NCI-H524 treated with DMSO at 0.1 percent for 48 hours (cell line): ENCODE measurements at places on chromosomes 11 and 22.

DNA sequence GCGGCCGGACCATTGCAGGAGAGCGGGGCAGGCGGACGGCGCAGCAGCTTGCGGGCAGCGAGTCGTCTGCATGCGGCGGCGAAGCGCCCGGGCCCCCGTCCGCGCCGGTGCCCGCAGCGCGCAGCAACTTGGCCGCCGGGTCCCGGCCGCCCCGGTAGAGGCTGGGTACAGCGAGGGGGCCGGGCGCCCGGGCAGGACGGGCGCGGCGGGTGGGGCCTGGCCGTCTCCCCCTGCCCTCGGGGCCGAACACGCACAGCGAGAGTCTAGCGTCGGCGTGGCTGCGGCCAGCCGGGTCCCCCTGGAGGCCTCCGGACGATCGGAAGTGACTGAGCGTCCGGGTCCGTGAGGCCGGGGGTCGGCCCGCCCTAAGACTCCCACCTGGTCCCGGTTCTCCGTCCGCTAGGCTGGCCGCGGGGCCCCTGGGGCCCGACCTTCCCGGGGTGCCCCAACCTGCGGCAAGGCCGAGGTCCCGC is 775 bp upstream of the TRABD start:
- no peak for DNase-seq

- DNase-seq = no peak
Observed at GRCh38 chr22:43154887-43155536, 3.7 kb downstream of the TSPO start.

GRCh38 chr22:44424867-44425693 is 73.0 kb downstream of the RTL6 start:
- no peak for DNase-seq

DNA sequence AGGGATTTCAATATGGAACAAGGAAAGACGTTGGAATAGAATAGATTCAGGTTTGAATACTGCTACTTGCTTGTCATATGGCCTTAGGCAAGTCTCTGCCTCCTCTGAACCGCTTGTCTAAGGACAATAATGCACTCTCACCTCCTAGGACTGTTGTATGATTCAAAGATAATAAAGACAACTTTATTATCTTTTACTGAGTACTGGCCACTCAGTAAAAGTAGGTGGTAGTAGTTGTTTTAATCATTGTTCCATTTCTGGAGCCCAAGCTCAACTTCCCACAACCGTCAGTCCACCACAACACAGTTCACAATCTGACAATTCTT is 134.2 kb downstream of the ME3 start:
- no peak for DNase-seq
